ENCODE measurements at places on chromosomes 3 and 15.

- no peak for DNase-seq
Measured at GRCh38 chr15:83810110-83810509, 156.2 kb downstream of the ADAMTSL3 start.

GRCh38 chr15:88376574-88377174 lies 90.5 kb downstream of the MRPL46 start:
- DNase-seq = no peak

DNA sequence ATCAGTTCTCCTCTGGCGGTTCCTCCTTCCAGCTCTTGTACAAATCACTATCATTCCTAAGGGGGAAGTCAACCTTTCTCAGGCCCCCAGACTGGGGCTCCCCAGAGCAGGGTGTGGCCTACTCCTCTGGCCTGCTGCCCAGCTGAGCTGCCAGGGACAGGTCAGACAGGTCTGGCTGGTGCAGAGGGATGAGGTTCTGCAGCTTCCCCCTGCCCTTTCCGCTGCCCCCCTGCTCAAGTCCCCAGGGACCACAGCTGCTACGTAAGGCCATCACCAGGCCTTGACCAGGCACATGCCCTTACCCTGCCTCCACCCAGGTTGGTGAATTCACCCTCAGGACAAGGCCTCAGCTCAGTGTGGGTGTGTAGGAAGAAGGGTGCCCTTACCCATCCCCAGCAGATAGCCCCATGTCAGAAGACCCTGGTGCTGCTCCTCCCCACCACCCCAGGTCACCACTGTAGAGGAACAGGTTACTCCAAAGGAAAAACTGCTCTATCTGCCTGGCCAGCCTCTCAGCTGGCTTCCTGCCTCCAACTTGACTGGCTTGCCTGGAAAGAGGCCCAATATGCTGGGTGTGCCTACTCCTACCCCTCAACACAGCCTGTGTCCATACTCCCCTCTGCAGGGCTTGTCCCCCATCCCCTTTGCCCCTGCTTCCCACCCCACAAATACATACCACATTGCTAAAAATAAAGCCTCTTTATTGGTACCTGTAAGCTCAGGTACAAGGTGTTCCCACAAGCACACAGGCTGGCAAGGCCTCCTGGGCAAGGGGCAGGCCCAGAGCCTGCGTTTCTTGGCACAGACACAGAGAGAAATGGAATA lies 12.0 kb downstream of the CSRNP1 start:
- DNase-seq = no peak

DNA sequence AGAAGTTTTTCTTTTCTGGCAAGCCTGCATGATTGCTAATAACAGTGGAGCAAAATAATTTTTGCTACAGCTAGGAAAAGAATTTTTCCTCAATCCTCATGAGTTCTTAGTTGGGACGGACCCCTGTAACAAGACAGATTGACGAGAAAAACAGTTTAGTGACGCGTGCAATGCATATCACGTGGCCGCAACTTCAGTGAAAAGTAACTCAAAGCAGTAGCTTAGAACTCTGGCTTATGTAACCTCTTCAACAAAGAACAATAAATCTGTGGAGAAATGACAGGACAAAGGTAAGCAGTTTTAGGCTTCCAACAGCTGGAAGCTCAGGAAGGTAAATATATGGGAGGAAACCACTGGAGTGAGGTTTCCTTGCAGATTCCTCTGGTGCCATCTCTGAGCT lies 19.7 kb downstream of the FAM107A start:
- no peak for DNase-seq

DNA sequence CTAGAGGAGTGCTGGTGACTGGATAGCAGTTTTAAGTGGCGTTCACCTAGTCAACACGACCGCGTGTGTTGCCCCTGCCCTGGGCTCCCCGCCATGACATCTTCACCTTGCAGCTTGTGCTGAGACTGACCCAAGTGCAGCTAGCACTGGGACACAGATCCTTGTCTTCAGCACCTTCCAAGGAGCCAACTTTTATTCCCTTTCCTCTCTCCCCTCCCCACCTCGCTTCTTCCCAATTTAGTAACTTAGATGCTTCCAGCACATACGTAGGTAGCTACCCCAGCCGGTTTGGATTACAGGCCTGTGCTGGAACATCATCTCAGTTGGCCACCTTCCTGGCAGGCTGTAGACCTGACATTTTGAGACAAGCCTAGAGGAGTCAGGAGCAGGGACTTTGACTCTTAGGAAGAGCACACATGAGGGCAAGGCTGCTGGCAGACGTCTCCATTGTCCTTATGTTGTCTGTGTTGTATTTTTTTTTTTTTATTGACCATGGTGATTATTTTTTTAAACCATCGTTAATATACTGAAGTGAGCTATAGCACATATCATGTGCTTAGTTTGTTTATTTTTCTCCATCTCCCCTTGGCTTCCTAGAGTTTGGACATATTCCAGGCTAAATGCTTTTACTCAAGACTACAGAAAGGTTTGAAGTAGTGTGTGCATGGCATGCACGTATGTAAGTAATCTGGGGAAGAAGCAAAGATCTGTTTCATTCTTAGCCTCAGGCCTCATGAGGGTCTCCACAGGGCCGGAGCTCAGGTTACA lies 61.1 kb downstream of the AAGAB start:
- no peak for DNase-seq

- DNase-seq = no peak
Measured at GRCh38 chr15:94047566-94047965, 183.8 kb upstream of the MCTP2 start.

DNA sequence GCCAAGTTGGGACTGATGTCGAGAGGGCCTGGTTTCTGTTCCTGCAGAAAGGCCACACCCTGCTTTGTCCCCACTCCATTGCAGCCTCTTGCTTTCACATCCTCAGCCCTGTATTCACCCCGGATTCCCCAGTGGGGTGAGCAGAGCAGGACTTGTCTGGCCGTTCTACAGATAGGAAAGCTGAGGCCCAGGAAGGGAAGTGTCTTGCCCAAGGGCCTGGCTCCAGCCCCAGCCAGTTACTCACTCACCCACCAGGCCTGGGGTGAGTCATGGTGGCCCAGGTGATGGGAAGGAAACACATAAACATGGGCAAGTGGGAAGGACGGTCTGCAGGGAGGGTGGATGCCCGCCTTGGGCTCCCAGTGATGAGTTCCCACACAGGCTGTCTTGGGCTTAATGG lies 6.1 kb upstream of the DUSP7 start:
- no peak for DNase-seq

GRCh38 chr15:59924812-59925522 lies 79.1 kb upstream of the FOXB1 start:
- no peak for DNase-seq
